Activated T-helper 1 cell treated with anti-CD3 and anti-CD28 coated beads, Interleukin-12 subunit alpha, Interleukin-12 subunit beta, Interleukin-2, Interleukin-4 antibody, amounts not matched to agents 30 ng/mL and 10 ng/mL and 1 ng/mL, durations not matched to agents 14 hours and 24 hours and 36 hours (primary cell): ENCODE measurements at places on chromosomes 2 and 18. TPM values are rescaled to one million over a fixed set of nuclear protein-coding genes. Genes with fewer than 3 reads are reported as not detected.
A peak's percentile ranks its signal among the peaks of the same experiment; 100 is the strongest.

- H3K4me1 ChIP-seq = no peaks in the 10 kb centered on the region
- H3K27me3 ChIP-seq = peaks cover 4% of the 10 kb centered on the region
- H3K27ac ChIP-seq = no peak overlapping the region
These were observed 83.0 kb downstream of the NPAS2 start for GRCh38 chr2:100902817-100903405.

The SCYGR4 gene
- total RNA-seq = not detected in 2 replicates

GRCh38 chr2:239232195-239232578 is 168.6 kb downstream of the HDAC4 start:
- peaks cover 3% of the 10 kb centered on the region for H3K27me3 ChIP-seq
- peaks cover 48% of the 10 kb centered on the region for H3K4me1 ChIP-seq
- H3K27ac ChIP-seq = peak overlapping the region; percentile 55

- H3K4me3 ChIP-seq = no peak within 1 kb of the TSS
- no peaks in the 10 kb centered on the region for H3K36me3 ChIP-seq
These were observed at the start of gene ACMSD for GRCh38 chr2:134838143-134838620. TSS of gene ACMSD (plus strand) at chr2:134838616. CDS start at chr2:134838683, 67 bp downstream.

The SFTPB gene
- not detected in 2 replicates for total RNA-seq

The TRMT61B gene
- total RNA-seq = 18.4 and 21.4 TPM in 2 replicates
